ENCODE measurements at places on chromosomes 6 and 20.
A peak's percentile ranks its signal among the peaks of the same experiment; 100 is the strongest.

DNA sequence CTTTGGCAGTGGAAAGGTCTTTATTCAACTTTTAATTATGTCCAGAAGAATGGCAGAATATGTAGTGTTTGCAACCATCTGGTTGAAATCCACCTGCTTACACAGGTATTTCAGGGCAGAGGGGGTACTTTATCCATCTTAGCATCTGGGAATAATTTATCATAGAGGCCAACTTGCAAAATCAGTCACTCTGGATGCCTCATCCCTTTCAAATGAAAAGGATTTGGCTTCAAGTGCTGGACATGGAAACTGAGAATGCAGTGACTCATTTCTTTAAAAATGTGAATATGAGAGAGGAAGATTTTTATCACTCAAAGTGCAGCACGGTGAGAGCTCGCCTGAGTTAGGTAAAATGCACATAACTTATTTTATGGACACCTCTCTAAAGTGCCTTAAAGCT, 758.3 kb downstream of the KIF16B start:
- DNase-seq = no peak

- DNase-seq = no peak
Measured at GRCh38 chr6:22023937-22024336, 272.9 kb downstream of the PRL start.

- DNase-seq = no peak
Measured at GRCh38 chr20:41573955-41574354, 44.2 kb downstream of the CHD6 start.

DNA sequence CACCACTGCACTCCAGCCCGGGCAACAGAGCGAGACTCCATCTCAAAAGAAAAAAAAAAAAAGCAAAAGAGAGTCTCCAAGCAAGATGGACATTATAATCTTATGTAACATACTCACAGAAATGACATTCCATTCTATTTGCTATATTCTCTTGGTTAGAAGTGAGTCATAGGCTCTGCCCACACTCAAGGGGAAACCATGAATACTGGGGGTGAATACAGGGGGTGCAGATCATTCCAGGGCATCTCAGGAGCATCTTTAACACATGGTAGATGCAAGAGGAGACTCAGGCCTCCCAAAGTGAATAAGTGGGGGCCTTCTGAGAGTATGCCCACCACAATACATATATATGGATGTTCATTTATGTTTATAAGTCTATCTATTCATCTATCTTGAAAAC, 18.3 kb upstream of the RANBP9 start:
- no peak for DNase-seq

- DNase-seq = no peak
Measured at GRCh38 chr20:38883981-38884733, 42.1 kb upstream of the FAM83D start.

- no peak for DNase-seq
Measured at GRCh38 chr6:82240186-82240585, 7.4 kb downstream of the IBTK start.

- peak; percentile 6 for DNase-seq
Measured at GRCh38 chr6:112879920-112880413, 532.8 kb downstream of the RFPL4B start.
